Cardiac atrium fibroblast (primary cell): ENCODE measurements at places on chromosomes 4 and X. TPM values are rescaled to one million over a fixed set of nuclear protein-coding genes. Genes with fewer than 3 reads are reported as not detected.

Gene SSX7
- total RNA-seq: not detected in 2 replicates

Gene PCDH19
- 0.16 and 0.18 TPM in 2 replicates for total RNA-seq

Gene RENBP
- 0.54 and 2.3 TPM in 2 replicates for total RNA-seq

Gene ELK1
- total RNA-seq: 33.9 and 41.5 TPM in 2 replicates

Gene ATP2B3
- total RNA-seq: not detected in 2 replicates

Gene ANOS1
- 9.7 and 15.4 TPM in 2 replicates for total RNA-seq

Gene STOX2
- total RNA-seq: under 0.01 and 0.18 TPM in 2 replicates

Gene MMRN1
- total RNA-seq: 0.65 and 2.0 TPM in 2 replicates

Gene NR0B1
- not detected in 2 replicates for total RNA-seq

Gene UGT2B7
- not detected in 2 replicates for total RNA-seq

Gene MBNL3
- total RNA-seq: 5.2 and 7.0 TPM in 2 replicates

Gene ANK2
- total RNA-seq: 40.3 and 69.9 TPM in 2 replicates

Gene PARM1
- 4.3 and 6.0 TPM in 2 replicates for total RNA-seq

Gene SYN1
- total RNA-seq: 3.6 and 13.9 TPM in 2 replicates

Gene FAM200B
- 9.4 and 36.6 TPM in 2 replicates for total RNA-seq

Gene SPARCL1
- total RNA-seq: 61.2 and 133 TPM in 2 replicates
